Endothelial cell (in vitro differentiated cells): ENCODE measurements at places on chromosomes 11 and 22.

- DNase-seq = no peak
- peak overlapping the region; percentile 87 for H3K27ac ChIP-seq
- peaks cover 8% of the 10 kb centered on the region for H3K36me3 ChIP-seq
- H3K4me3 ChIP-seq = peak overlapping the region; percentile 29
- H3K27me3 ChIP-seq = peaks cover 18% of the 10 kb centered on the region
These were observed 22.8 kb downstream of the MYH9 start for GRCh38 chr22:36365020-36365411.

GRCh38 chr11:88575916-88576315, 238.4 kb upstream of the CTSC start:
- H3K36me3 ChIP-seq = no peaks in the 10 kb centered on the region
- no peaks in the 10 kb centered on the region for H3K27me3 ChIP-seq
- H3K27ac ChIP-seq = no peak overlapping the region
- H3K4me1 ChIP-seq = peaks cover 6% of the 10 kb centered on the region

DNA sequence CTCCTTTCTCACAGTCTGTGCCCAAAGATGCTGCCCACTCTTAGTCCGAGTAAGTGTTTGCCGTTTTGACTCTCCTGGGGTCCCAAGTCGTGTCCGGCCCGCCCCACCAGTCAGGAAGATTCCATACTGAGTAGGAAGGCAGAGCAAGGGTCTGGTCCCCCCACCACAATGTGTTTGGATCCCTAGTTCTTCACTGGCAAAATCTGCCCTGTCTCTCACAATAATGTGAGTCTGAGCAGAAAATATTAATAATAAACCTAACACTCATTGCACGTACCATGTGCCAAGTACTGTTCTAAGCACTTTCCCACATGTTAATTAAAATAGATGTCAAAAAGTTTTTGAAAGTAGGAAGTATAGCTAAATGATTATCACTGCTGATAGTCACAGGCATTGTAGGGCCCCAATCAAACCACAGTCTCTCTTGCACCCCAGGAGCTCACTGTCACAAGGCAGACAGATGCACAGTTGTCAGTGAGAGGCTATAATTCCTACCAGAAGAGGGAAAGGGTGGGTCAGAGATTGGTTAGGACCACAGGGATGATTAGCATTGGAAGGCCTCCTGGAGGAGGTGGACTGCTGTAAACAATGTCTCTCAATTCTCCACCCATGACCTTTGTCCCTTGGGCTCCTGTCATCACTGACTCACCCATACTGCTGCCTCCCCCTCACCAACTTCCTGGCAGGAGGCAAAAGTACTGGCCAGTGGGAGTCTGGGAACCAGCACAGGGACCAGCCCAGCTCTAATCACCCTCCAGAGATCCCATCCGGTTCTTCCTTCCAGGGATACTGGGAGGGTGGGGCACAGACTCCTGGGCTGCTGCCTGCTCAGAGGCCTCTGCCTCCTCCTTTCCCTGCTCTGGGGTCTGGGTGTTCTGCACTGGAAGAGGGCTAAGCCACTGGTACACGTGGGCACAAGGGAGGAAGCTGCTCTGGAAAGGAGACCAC, 1.0 kb upstream of the POLD4 start:
- peak overlapping the region; percentile 97 for H3K27ac ChIP-seq
- peak overlapping the region; percentile 91 for H3K4me3 ChIP-seq
- peaks cover 49% of the 10 kb centered on the region for H3K4me1 ChIP-seq

DNA sequence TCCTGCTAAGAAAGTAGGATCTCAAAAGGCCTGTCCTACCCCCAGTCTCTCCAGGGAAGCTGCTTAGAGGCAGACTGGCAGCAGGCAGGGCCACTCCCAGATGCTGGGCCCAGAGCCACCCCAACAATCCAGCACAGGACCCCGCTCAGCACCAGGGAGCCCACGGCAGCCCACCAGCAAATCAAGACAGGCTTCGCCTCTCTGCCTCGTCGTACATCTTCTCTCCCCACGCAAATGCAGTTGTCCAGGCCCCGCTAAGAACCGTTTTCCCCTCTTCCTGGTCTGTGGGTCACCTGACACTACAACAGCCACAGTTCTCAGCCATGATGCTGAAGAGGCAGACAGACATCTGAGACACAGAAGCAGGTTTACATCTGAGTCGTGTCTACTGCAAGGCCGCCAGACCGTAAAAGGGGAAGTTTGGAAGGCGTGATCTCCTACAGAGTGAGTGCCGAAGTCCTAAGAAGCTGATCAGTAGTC, 51.1 kb downstream of the IGSF9B start:
- peaks cover 13% of the 10 kb centered on the region for H3K36me3 ChIP-seq
- H3K4me1 ChIP-seq = no peaks in the 10 kb centered on the region
- H3K27me3 ChIP-seq = peaks cover 7% of the 10 kb centered on the region
- no peak overlapping the region for H3K27ac ChIP-seq
- no peak for DNase-seq

DNA sequence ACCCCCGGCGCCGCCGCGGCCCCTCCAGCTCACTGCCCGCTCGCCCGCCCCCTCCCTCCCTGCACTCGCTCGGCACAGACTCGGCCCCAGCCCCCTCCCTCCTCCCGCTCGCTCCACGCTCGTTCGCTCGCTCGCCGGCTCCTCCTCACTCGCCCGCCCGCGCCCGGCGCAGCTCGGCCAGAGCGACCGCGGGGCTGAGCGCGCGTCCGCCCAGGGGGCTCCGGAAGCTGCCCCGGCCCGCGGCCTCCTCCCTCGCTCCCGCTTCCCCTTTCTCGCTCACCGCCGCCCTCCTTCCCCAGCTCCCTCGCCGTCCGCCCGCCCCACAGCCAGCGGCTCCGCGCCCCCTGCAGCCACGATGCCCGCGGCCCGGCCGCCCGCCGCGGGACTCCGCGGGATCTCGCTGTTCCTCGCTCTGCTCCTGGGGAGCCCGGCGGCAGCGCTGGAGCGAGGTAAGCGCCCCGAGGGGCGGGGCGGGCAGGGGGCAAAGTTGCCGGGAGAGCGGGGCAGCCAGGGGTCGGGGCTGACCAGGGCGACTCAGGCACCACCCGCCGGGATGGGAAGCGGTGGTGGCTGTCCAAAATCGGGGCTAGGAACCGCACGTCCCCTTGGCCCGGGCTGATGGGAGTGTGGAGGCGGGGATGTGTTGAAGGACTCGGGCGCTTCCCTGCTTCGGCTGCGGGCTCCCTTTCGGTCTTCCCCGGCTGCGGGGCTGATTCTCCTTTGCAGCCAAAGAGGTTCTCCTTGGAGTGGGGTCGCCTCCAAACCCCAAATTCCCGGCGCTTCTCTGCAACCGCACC, at the start of gene SEZ6L:
Gene SEZ6L, plus strand, starts transcription at position 148 of the 797 bp plus-strand sequence. Its CDS starts 208 bp downstream, at position 356.
- peak within 1 kb of the TSS; percentile 88 for H3K4me3 ChIP-seq
- H3K4me1 ChIP-seq = peaks cover 12% of the 10 kb centered on the region
- H3K27me3 ChIP-seq = peaks cover 4% of the 10 kb centered on the region

- H3K36me3 ChIP-seq = no peaks in the 10 kb centered on the region
- no peak for DNase-seq
- H3K4me1 ChIP-seq = peaks cover 5% of the 10 kb centered on the region
- H3K27me3 ChIP-seq = peaks cover 5% of the 10 kb centered on the region
- H3K27ac ChIP-seq = no peak overlapping the region
These were observed 31.4 kb upstream of the VPREB1 start for GRCh38 chr22:22213231-22213630.

DNA sequence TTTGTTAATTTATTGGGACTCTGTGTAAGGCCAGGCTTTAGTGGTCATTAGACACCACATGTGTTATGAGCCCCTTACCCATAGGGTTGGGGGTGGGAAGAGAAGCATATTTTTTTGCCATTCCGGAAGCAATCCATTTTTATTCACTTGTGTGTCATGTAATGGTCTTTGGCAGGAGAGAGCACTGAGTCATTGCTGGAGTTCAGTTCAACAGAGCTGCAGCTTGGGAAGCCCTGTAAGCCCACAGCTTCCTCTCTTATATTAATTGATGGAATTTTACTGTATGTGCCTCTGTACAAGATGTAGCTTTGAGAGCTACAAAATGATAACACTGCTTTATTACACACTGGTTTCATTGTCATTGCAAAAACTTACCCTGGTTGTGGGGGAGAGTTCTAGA, 177.3 kb upstream of the SORL1-AS1 start:
- no peak overlapping the region for H3K4me3 ChIP-seq
- H3K36me3 ChIP-seq = no peaks in the 10 kb centered on the region
- H3K4me1 ChIP-seq = peaks cover 13% of the 10 kb centered on the region
- H3K27me3 ChIP-seq = peaks cover 5% of the 10 kb centered on the region
- DNase-seq = no peak
- H3K27ac ChIP-seq = no peak overlapping the region

GRCh38 chr11:9755561-9756185, 91.8 kb downstream of the SWAP70 start:
- DNase-seq = no peak
- H3K4me3 ChIP-seq = peak overlapping the region; percentile 35
- peaks cover 5% of the 10 kb centered on the region for H3K36me3 ChIP-seq
- H3K4me1 ChIP-seq = peaks cover 40% of the 10 kb centered on the region

DNA sequence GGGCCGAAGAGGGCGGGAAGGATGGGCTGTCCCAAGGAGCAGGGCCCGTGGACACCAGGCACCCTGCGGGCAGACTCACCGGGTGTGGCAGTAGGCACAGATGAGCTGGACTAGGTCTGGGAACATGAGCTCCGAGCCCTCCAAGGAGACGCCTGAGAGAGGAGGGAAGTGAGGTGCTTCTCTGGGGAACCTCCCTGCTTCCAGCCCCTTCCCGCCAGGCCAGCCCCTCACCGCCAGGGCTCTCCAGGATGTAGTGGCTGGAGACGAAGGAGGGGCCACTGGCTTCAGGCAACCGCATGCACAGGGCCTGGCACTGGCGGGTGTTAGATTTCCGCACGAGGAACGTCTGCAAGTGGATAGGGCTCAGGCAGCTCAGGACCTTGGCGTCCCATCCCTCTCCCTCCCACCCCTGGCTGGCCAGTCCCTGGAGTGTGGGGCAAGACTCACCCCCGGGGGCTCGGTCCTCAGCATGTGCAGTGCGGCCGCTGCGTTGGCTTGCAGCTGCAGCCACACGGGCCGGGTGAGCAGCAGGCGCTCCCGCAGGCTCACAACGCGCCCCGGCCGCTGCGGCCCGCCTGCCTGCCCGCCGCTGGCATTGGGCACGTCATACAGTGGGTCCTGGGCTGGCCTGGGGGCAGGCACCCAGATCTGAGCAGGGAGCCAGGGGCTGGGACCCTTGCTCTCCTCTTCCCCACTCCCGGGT, 552 bp downstream of the RIN1 start:
- peaks cover 4% of the 10 kb centered on the region for H3K36me3 ChIP-seq
- peaks cover 7% of the 10 kb centered on the region for H3K4me1 ChIP-seq
- no peak overlapping the region for H3K27ac ChIP-seq
- DNase-seq = peak; percentile 50

DNA sequence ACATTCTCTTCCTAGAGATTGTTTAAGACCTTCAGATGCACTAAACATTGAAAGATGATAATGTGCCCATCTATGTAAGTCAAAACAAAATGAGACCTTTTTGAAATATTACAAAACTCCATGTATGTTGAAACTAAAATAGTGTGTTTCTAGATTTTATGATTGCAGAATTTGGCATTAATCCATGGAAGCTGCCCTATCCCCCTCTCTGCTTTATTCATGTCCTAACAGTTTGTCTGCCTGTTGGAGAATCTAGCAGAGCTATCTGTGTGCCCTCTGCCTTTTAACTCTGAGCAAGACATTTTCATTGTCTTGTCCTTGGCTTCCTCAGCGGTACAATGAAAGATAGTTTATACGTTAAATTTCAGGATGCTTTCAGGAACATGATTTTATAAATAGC, 105.5 kb downstream of the FAT3 start:
- H3K4me1 ChIP-seq = peaks cover 20% of the 10 kb centered on the region
- H3K27me3 ChIP-seq = no peaks in the 10 kb centered on the region
- H3K36me3 ChIP-seq = no peaks in the 10 kb centered on the region
- H3K27ac ChIP-seq = no peak overlapping the region
- H3K4me3 ChIP-seq = no peak overlapping the region
- DNase-seq = no peak

GRCh38 chr11:109300211-109300610, 121.8 kb upstream of the C11orf87 start:
- no peaks in the 10 kb centered on the region for H3K4me1 ChIP-seq
- H3K27me3 ChIP-seq = no peaks in the 10 kb centered on the region
- no peaks in the 10 kb centered on the region for H3K36me3 ChIP-seq
- no peak overlapping the region for H3K4me3 ChIP-seq

GRCh38 chr11:100821198-100821597, 134.1 kb downstream of the ARHGAP42 start:
- H3K27ac ChIP-seq = peak overlapping the region; percentile 58
- H3K36me3 ChIP-seq = no peaks in the 10 kb centered on the region
- peaks cover 18% of the 10 kb centered on the region for H3K4me1 ChIP-seq
- no peak overlapping the region for H3K4me3 ChIP-seq
- DNase-seq = no peak

GRCh38 chr11:117898059-117898458, 21.6 kb upstream of the FXYD6 start:
- no peak for DNase-seq
- H3K4me1 ChIP-seq = no peaks in the 10 kb centered on the region
- no peak overlapping the region for H3K27ac ChIP-seq
- H3K27me3 ChIP-seq = peaks cover 2% of the 10 kb centered on the region

GRCh38 chr11:19617696-19618523, 94.7 kb upstream of the NAV2 start:
- no peak overlapping the region for H3K27ac ChIP-seq
- DNase-seq = no peak
- no peaks in the 10 kb centered on the region for H3K36me3 ChIP-seq
- no peak overlapping the region for H3K4me3 ChIP-seq
- H3K4me1 ChIP-seq = peaks cover 2% of the 10 kb centered on the region

DNA sequence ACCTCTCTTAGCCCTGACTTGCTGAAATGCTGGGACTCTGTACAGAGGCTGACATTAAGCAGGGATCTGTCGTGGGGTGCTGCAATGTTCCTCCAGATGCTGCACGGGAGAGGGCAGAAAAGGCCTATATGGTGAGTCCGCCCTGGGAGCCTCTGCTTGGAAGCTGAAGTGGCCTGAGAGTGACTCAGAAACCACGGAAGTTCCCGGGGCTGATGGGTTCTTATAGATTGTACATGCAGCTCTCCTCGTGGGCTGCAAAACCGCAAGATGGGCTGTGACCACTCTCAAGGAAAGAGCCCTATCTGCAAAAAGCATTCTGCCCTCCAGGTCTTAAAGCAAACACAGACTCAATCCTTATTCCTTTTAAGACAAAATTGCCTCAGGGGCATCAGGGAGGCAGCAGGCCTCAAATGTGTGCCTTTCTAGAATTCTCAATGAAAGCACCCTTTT, 5.8 kb upstream of the SLC43A3 start:
- H3K27ac ChIP-seq = no peak overlapping the region
- H3K36me3 ChIP-seq = no peaks in the 10 kb centered on the region
- H3K4me3 ChIP-seq = no peak overlapping the region
- peaks cover 19% of the 10 kb centered on the region for H3K4me1 ChIP-seq
- no peak for DNase-seq

- no peak for DNase-seq
- no peaks in the 10 kb centered on the region for H3K27me3 ChIP-seq
- H3K4me1 ChIP-seq = peaks cover 39% of the 10 kb centered on the region
- H3K27ac ChIP-seq = no peak overlapping the region
These were observed 119.8 kb downstream of the SPON1 start for GRCh38 chr11:14082338-14082737.

DNA sequence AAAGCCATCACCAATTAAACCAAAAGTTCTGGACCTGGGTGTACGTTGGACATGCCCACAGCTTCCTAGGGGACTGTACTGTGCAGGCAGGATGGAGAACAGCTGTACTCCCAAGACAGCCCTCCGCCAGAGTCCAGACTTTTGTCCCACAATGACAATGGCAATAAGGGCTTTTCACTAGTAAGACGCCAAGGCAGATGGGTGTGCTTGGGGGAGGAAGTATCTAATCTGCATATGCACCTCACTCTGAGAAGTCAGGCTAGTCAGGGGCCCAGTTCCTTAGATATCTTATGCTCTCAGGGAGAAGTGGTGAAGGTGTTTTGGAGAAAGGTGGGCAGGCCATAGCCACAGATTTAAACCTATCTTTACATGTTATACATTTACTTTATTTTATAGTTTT, 85.1 kb upstream of the USP47 start:
- no peak overlapping the region for H3K27ac ChIP-seq
- no peaks in the 10 kb centered on the region for H3K4me1 ChIP-seq
- no peaks in the 10 kb centered on the region for H3K36me3 ChIP-seq
- DNase-seq = no peak
- H3K27me3 ChIP-seq = no peaks in the 10 kb centered on the region
